ENCODE measurements at places on chromosomes 1 and 21. TPM values are rescaled to one million over a fixed set of nuclear protein-coding genes. Genes with fewer than 3 reads are reported as not detected.

TMEM269 gene
- total RNA-seq, result 0.21 TPM

AMPD1 gene
- total RNA-seq, result not detected

MPL gene
- total RNA-seq, result not detected

BRDT gene
- total RNA-seq, result not detected

LCE6A gene
- not detected for total RNA-seq

AKNAD1 gene
- not detected for total RNA-seq

ANKRD35 gene
- total RNA-seq, result 0.40 TPM

CSMD2 gene
- not detected for total RNA-seq

DCST1 gene
- total RNA-seq, result not detected

EFNA3 gene
- total RNA-seq, result 2.3 TPM

VHLL gene
- total RNA-seq, result not detected

APOBEC4 gene
- total RNA-seq, result not detected

MMEL1 gene
- 3.5 TPM for total RNA-seq

TEX38 gene
- not detected for total RNA-seq

FAM43B gene
- not detected for total RNA-seq
